CD4-positive, alpha-beta T cell treated with Interleukin-6 at 100 ng/mL for 8 hours (primary cell): ENCODE measurements at places on chromosomes 5 and 9.

DNA sequence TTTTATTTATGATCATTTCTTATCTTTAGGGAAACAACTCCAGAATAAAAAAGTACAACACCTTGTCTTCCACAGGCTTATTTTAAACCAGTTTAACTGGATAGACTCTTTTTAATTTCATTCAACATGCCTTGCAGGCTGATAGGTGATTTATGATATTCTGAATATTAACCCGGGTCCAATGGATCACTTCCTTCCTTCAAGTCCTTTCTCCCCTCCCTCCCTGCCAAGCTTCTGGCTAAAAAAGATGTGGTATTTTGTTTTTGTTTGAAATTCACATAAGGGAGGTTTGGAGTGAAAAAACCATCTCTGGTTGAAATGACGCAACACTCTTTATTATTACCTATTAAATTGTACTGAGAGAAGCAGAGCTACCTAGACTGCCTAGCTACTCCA, 265.3 kb downstream of the MLLT3 start:
- no peak for DNase-seq

DNA sequence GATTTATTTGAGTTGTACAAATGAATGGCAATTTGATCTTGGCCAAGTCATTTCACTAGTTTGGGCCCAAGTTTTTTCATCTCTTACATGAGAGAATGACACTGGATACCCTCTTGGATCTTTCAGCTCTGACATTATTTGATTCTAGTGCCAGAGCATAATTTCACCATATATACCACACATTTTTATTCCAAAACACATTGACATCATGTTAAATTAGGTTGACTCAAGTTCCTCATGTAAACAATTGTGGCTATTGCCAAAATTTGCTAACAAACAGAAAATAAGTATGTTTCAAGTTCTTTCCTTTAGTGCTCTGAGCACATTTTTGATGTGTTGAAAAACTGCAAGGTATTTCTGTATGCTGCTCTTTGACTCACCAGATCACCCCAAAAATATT, 375.8 kb downstream of the ZNF608 start:
- DNase-seq = no peak

GRCh38 chr5:153985498-153985897, 53.2 kb downstream of the FAM114A2 start:
- no peak for DNase-seq

GRCh38 chr5:59725392-59725767, 168.1 kb downstream of the PDE4D start:
- no peak for DNase-seq

DNA sequence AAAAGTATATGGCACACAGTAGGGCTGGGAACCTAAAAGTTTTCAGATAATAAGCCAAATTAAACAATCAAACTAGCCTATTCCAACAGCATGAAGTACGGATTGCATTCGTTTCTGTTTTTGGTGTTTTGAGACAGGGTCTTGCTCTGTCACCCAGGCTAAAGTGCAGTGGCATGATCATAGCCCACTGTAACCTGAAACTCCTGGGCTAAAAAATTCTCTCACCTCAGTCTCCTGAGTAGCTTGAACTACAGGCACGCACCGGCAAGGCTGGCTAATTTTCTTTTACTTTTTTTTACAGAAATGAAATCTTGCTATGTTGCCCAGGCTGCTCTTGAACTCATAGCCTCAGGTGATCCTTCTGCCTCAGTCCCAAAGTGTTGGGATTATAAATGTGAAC, 5.2 kb downstream of the RFX3 start:
- no peak for DNase-seq

DNA sequence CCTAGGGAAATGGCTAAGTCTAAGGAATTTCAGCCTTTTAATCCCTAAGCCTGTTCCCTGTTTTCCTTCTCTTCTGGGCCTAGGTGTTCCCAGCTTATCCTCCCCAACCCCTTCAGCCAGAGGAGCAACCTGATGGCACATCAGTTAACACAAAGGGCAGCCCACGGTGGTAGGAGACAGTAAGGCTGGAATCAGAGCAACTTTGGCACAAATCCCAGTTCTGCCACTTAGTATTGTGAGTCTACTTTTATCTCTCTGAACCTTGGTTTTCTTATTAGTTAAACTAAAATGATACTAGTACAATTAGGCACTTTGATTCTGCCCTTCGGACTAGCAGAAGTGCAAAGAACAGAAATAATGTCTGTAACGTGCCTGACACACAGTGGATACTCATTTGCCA, 246.8 kb downstream of the SAXO1 start:
- DNase-seq = no peak

- DNase-seq = peak; percentile 21
Measured at GRCh38 chr9:37036776-37037502, 2.9 kb upstream of the PAX5 start.

DNA sequence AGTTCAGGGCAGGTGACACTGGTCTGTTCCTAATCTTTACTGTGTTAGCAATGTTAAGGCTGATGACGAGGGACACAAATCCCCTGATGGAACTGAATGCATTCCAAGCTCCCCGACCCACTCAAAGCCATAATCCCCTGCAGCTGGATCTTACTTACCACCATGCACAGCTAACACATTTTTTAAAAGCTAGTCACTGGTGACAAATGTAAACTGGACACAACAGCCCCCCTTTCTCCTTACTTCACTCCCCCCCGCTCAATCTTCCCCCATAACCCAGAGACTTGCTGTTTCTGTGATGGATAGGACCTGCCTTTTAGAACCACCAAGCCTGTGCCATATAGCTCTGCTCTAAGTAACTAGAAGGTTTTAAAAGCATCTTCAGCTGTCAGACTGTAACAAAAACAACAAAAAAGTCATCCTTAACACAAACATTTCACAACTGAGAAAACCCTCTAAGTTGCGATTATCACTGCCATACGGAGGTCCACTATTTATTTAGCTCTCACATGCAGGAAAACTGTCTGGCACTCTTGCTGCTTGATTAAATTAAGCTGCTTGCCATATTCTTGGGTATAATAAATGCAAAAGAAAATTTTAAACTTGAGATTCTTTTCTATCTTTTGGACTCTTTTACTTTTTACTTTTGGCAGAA, 44.4 kb downstream of the BNC2 start:
- DNase-seq = no peak

DNA sequence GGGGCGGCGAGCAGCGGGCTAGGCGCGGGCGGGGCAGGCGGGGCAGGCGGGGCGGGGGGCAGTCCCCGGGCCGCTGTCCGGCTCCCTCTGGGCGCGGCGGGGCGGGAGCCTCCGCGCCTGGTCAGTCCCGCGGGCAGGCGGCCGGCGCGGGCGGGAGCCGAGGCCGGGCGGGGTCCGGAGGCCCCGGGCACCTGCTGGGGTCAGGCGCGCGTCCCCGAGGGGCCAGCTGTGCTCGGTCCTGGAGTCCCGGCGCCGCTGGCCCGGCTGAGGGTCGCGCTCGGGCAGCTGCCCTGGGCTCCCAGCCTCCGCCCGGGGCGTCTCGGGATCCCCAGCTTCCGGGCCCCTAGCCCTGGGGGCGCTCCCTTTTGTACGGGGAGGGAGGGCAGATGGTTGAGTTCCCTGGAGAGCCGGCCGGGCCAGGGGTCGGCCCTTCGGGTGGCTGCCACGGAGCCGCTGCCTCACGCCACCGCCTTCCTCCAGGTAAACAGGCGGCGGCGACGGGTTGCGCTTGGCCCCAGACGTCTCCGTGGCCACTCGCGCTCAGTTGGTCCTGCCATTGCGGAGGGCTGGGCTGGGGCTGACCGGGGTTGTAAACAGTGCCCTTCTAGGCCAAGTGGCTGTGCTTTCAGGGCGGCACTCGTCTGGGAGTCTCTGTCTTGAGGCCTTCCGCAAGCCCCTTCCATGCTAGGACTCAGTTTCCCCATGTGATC, 473 bp downstream of the ZBTB34 start:
- DNase-seq = no peak

DNA sequence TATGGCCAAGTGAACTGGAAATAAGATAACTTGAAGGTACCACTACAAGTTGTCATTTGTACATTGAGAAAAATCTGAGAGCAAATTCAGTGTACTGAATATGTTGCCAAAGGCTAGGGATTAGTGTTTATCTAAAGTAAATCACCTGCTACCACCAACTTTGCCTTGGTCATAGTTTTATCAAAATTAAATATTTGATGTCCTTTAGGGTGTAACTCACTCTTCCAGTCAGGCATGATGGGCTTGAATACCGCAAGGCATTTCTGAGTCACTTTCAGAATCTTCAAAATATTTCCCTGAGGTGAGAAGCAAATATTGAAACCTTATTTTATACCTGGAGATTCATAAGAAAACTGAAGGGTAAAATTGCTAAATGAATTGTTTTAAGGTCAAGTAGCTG, 1338.6 kb upstream of the ACO1 start:
- DNase-seq = no peak

DNA sequence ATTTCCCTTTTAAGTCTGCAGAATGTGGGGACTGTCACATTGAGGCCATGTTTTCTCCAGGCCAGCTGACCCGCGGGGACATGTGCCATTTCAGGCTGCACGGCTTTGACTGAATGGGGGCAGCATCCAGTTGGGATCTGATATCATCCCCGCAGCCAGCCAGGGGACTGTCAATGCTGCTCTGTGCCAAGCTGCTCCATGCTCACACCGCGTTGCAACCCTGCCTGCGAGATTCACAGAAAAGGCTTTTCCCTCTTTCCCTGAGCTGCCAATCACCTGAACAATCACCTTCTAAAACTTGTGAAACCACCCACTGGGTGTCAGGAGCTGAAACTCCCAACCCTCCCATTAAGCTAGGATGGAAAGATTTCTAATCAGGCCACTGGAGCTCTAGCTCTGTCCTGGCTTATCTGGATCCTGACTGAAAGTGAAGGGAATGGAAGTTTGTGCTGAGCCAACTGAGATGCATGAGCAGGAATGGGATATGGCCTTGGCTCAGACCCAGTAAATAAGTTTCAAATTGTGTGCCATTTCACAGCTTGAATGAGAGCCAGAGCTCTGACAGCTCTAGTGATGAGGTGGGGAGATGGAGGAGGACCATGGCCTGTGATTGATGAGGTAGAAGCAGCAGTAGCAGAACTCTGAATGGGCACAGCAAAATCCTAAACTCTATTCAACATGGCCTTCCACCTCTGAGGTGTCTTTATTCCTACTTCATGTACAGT, 34.5 kb upstream of the ZNF366 start:
- no peak for DNase-seq

GRCh38 chr9:36053971-36054370, 17.3 kb downstream of the RECK start:
- no peak for DNase-seq

DNA sequence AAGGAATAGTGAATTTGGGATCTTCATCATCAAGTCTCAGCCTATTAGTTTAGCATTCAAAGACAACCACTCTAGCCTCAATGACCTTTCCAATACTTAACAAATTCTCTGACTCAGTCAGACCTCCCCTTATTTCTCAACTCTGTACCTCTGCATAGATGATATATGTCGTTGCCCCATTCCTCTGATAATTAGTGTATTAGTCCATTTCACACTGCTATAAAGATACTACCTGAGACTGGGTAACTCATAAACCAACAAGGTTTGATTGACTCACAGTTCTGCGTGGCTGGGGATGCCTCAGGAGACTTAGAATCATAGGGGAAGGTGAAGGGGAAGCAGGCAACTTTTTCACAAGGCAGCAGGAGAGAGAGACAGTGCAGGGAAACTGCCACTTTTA, 8.9 kb downstream of the MRPL22 start:
- DNase-seq = no peak

- no peak for DNase-seq
Measured at GRCh38 chr5:39740404-39740803, 315.6 kb upstream of the DAB2 start.

- DNase-seq = no peak
Measured at GRCh38 chr5:93154535-93154934, 426.5 kb downstream of the NR2F1-AS1 start.

DNA sequence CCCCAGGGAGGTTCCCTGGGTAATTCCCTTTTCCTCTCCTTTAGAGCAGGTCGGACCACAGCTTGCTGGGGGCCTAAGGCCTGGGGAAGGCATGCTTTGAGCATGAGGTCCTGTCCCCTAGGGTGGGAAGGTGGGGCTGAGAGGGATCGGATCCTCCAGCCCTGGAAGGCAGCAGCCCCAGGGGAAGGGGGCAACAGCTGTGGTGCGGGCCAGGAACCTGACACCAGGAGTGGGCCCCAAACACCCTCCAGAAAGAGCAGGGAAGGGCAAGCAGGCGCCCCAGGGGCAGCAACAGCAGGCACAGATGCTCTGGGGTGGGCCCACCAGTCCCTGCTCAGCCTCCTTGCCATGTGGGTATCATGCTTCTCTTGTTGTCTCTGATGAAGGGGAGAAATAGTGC, 3.2 kb upstream of the CORO2A start:
- no peak for DNase-seq

DNA sequence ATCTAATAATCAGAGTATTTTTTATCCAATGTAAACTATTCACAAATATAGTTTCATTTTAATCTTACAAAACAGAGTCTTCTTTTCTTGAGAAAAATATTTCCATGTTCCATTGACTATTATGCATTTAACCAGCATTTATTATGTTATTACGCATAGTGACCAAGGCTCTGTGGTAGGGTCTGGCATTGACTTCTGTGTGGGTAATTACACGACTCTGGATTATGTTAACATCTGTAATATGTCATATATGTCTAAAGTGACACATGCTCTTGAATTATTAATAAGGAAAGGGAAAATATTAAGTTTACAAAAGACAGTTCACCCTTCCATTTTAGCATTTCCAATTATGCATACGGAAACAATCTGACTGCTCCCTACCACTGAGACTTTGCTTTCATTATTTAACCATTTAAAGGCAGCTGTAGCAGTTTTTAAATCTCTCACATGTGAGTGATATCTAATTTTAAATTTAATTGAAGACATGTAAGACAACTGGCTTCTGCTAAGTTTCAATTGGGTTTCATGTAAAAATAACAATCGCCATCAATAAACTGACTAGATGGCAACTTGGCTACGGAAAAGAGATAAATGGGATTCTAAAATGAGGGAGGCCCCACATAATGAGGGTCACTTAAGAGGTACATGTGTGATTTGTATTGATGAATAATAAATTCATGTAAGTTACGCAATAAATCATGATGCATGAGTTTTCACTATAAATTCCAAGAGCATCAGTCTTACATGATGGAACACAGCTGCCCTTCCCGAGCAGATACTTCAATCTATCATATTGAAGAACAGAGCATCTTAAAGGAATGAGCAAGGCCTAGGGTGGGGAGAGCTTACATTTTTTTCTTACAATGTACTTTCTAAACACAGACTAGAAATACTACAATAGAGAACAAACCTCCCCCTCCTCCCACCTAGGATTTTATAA, 1056.8 kb downstream of the MAT2B start:
- DNase-seq = no peak

GRCh38 chr5:69206528-69207190, 17.3 kb downstream of the CENPH start:
- no peak for DNase-seq

GRCh38 chr5:133233616-133234015, 181.8 kb downstream of the HSPA4 start:
- no peak for DNase-seq

GRCh38 chr5:75566710-75567309, 44.4 kb upstream of the ANKDD1B start:
- DNase-seq = peak; percentile 31
